ENCODE measurements at places on chromosomes 1 and 21. TPM values are rescaled to one million over a fixed set of nuclear protein-coding genes. Genes with fewer than 3 reads are reported as not detected.

GRCh38 chr21:39071623-39072214 lies 111.5 kb downstream of the PSMG1 start:
- DNase-seq, result no peak

DNA sequence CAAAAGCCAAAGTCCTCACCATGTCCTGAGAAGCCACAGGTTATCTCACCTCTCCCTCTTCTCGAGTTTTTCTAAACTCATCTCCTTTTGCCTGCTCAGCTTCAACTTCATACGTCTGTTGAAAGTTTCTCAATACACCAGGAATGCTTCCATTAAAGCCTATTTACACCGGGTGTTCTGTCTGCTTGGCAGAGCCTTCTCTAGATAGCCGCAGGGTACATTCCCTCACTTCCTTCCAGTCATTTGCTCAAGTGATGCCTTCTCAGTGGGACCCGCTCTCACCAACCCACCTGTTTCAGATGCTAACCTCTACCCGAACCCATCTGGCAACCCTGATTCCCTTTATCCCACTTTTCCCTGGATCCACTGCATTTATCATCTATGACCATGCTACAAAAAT lies 257.0 kb upstream of the ADGRL2 start:
- DNase-seq, result no peak

DNA sequence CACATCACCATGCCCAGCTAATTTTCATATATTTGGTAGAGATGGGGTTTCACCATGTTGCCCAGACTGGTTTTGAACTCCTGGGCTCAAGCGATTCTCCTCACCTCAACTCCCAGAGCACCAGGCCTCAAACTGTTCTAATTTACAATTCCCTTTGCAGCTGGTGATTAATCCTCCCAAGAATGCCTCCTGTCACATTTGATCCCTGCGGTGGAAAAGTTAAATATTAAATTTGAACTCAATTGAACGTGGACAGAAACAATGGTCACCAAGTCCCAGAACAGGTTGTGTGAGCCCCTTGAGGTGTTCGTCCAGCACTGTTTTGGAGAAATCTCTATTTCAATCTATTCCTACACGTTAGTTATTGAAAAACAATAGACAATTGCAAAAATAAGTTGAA lies 2.0 kb upstream of the ANKRD35 start:
- DNase-seq, result no peak

GRCh38 chr1:196466166-196466565 lies 142.1 kb downstream of the KCNT2 start:
- no peak for DNase-seq

The SPATA6 gene
- 1.2 TPM for total RNA-seq

- DNase-seq, result no peak
Observed at GRCh38 chr1:98421085-98421435, 240.5 kb upstream of the SNX7 start.

GRCh38 chr1:23577056-23578004 lies 18.0 kb upstream of the ID3 start:
- DNase-seq, result peak; percentile 95

GRCh38 chr21:41819236-41819855 lies 52.5 kb upstream of the RIPK4 start:
- no peak for DNase-seq

GRCh38 chr1:229156872-229157271 lies 114.0 kb upstream of the RAB4A start:
- DNase-seq, result peak; percentile 80

- DNase-seq, result no peak
Observed at GRCh38 chr1:154265586-154265985, 6.8 kb upstream of the HAX1 start.

The OR2L13 gene
- total RNA-seq, result not detected

The PLEKHN1 gene
- total RNA-seq, result 0.22 TPM

GRCh38 chr1:73637264-73637663 lies 560.7 kb downstream of the LRRIQ3 start:
- DNase-seq, result no peak

DNA sequence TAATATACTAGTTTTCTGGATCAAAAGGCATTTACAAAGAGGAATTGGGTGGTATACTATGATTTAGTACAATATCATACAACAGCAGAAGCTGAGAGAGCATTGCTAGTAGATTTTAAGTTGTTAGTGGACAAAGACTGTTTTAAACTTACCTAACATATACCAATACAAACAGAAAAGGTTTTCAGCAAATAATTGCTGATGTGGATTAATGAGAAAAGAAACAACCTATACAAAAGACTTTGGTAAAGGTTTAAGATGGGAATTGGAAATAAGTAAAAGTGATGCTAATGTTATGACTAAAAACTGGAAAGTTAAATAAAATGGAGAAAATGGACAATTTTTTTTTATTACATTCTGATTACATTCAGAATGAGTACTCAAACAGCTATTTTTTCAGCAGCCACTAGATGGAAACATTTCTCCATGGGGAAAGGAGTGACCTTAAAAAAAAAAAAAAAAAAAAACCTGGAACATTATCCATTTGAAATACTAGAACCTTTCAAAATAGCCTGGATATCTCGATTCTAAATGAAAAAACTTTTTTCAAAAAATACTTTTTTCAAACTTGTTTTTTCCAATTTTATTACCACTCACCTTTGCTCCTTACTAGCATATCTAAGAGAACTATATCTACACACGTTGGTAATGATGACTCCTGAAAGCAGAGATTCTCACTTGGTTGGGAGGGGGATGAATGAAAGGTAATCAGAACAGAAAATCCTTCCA lies 55.4 kb downstream of the EPRS1 start:
- peak; percentile 46 for DNase-seq

- DNase-seq, result no peak
Observed at GRCh38 chr1:245226203-245226499, 71.4 kb downstream of the KIF26B start.

The BARHL2 gene
- not detected for total RNA-seq

- DNase-seq, result peak; percentile 93
Observed at GRCh38 chr1:43329995-43330751, 7.4 kb upstream of the MPL start.

The NAXE gene
- 56.2 TPM for total RNA-seq

DNA sequence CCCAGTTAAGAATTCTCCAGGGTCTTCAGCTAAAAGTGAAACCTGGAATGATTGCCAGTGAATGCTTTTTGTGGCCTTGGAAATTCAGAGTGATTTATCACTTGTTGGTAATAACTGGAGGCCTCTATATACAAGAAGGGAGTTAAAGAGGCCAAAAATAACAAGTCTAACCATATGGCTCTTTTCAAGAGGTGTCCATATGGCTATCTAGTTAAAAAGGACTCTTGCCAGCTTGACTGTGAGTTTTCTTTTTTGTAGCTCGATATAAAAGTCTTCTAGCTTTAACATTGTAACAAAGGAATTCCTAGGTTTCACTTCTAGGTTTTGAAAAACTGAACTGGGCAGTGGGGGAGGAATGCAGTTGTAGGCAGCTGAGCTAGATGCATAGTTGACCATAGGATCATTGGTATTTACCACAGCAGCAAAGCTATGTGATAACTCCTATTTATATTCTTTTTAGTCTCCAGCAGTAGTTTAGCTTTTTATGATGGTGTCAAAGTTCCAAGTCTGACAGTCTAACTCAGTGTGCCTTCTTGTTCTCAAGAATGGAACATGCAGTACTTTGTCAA lies 44.4 kb downstream of the CACHD1 start:
- peak; percentile 34 for DNase-seq

GRCh38 chr1:23909412-23909811 lies 3.8 kb downstream of the CNR2 start:
- no peak for DNase-seq

- DNase-seq, result no peak
Observed at GRCh38 chr1:119968601-119969000, 72.3 kb upstream of the ADAM30 start.

The COG2 gene
- 11.3 TPM for total RNA-seq

The KLHDC9 gene
- 0.99 TPM for total RNA-seq

The RCSD1 gene
- 99.8 TPM for total RNA-seq

DNA sequence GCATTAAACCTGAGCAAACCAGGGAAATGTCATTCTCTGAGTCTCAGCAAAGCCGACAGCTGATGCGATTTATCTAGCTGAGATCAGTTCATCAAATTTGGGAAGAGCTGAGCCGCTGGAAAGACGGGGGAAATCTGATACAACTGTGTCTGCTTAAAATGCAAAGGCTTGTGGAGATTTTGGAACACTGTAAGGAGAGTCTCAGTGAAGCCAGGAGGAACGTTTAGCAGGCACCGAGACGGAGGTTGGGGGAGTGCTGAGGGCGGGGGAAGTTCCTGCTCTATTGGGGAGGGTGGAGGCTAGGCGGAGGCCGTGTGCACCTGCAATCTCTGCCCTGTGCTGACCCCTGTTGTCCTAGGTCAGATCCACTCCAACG lies 143.2 kb upstream of the CSF3R start:
- no peak for DNase-seq

The CFH gene
- total RNA-seq, result 28.0 TPM

The TNFAIP8L2 gene
- 0.20 TPM for total RNA-seq

DNA sequence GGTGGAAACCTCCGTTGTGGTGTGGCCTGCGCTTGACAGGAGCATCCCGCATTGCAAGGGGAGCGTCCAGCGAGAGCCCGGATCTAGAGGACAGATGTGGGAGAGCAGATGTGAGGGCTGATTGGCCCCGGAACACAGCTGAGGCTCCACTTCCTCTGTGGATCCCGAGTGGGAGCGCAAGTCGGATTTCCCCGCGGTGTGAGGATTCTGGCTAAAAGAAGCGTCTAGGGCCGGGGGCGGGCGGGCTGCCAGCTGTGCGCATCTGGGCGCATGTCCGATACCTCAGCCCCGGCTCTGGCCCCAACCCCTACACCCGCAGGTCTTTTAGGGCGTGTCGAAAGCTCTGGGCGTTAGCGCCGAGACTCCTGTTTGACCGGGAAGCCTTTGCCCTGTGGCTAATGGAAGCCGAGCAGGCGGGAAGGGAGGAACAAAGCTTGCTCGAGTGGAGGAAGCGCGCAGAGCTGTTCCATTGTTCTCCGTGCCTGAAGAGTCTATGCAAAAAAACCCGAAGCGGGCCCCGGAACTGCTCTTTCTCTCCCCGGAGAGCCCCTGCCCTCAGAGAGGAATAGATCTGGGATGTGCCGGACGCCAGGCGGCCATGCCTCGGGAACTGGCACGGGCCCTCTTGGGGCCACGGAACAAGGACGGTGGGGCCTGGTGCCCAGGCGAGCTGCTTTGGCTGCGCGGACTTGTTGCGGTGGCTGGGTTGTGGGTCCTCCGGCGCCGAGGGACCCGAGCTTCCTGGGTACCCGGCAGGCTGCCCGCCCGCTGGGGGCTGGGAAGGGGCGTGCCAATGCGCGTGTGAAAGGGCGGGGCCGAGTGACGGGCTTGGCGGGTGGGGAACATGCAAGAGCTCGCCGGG lies 111.1 kb downstream of the NAV1 start:
- peak; percentile 71 for DNase-seq

DNA sequence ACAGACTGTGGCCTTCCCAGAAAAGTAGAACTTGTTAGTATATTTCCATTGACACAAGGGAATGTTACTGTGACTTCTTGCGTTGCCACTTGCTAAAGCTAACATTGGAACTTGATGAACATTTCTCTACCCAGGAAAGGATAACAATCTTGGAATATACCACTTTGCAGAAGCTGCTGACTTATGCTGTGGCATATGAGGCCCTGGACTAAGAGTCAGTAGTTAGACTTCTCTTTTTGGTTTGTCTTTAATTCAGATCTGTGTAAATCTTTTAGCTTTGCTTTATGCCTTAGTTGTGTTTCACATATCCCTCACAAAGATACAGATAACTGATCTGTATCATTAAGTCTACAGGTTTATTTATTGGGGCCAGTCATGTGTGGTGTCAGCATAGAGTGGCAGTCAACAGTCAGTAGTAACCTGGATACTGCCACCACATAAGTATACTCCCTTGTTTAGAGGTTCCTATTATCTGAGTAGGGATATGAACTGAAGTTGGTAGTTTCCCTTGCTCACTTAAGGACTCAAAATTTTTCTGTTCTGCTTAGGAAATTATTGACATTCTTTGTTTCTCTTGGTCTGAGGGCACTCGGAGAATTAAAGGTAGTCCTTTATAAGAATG lies 14.7 kb downstream of the RNF2 start:
- DNase-seq, result no peak

- DNase-seq, result no peak
Observed at GRCh38 chr1:108691128-108691941, 775 bp upstream of the PRPF38B start.

The GLRX2 gene
- total RNA-seq, result 3.7 TPM

- peak; percentile 69 for DNase-seq
Observed at GRCh38 chr1:233240829-233241682, 54.5 kb downstream of the PCNX2 start.

The GBP5 gene
- total RNA-seq, result under 0.01 TPM

The CFHR3 gene
- not detected for total RNA-seq

DNA sequence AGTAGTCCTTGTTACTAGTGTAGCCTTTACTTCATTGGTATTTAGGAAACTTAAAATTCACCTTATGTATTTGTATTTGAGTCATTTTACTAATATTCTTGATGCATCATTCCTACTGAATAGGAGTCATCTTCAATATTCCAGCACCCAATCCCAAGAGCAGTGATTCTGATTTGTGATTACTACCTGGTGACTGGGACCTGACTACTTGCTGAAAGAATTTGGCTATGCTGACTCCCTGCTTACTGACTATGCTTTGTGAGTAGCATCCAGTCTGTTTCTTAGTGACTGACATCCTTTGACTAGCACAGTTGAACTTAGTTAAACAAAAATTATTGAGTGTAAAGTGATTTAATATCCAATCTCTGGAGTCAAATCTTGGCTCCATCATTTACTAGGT lies 129.9 kb upstream of the NEGR1 start:
- DNase-seq, result no peak

- DNase-seq, result no peak
Observed at GRCh38 chr21:43016728-43017127, 42.4 kb downstream of the PKNOX1 start.

DNA sequence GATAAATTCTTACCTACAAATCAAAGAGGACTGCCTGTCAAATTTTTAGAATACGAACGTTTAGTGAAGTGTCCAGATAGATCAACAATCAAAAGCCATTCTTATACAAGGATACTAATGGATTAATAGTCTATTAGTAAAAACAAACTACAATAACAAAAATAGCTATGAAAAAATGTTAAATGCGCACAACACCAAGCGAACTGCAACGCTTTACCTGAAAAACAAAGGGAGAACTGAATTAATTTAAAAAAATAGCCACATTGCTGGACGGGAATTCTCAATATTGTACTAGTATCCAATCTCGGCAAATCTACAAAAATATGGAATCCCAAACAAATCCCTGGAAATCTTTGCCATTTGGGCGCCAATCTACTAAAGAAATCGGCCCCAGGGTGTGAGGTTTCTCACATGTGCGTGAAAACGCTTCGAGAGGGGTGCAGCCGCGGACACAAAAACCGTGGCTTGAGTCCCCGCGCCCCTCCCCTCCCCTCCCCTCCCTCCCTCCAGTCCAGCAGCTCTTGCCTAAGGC lies 55.6 kb downstream of the TRAF5 start:
- DNase-seq, result no peak

The CLIC6 gene
- total RNA-seq, result not detected

DNA sequence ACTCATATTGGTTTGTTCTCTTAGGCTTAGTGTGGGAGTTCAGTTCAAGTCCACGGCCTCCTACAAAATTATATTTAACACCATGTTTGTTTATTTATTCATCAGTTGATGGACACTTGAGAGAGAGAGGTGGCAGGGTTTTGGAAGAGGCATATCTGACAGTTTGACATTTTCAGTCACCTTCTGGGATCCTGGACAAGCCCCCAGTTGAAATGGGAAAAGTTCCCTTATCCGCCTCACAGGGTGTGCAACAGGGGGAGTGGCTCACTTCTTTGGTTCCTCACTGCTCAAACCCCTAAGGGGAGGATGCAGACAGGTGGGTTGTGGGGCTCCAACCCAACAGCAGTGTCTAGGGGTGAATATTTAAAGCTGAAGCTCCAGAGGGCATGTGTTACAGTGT lies 52.3 kb upstream of the TNFSF18 start:
- DNase-seq, result no peak

The OR2T33 gene
- total RNA-seq, result not detected

Measured in lung microvascular endothelial cell (primary cell).